ENCODE measurements at places on chromosomes 12 and 14.

- DNase-seq, result no peak
Measured at GRCh38 chr12:100567945-100568344, 5.5 kb upstream of the GAS2L3 start.

GRCh38 chr12:124640056-124640455, 72.6 kb upstream of the NCOR2 start:
- DNase-seq, result no peak

DNA sequence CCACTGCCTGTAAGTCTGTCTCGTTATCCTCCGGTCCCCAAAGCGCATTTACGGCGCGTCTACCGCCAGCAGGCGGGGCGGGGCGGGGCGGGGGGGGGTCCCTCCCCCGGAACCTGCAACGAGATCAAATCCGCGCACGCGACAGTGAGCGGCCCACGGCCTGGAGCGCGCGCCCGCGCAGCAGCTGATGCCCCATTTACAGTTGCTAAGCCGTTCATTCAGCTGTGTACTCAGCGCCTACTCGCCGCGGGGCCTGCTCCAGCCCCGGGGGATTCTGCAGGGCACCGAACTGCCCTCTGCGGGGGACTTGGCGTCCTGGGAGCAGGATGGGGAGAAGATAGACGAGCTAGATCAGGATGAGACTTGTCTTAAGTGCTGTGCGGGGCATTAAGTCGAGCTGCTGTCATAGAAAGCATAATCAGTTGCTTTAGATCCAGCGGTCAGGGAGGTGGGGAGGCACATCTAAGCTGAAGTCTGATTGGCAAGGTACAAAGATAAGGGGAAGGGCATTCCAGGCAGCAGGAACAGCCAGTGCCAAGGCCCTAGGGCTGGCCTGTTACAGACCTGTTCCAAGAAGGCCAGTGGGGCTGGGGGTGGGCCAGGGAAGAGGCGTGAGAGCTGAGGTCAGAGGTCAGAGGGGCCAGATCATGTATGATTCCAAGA, 1.4 kb upstream of the CCDC85C start:
- DNase-seq, result peak; percentile 71

DNA sequence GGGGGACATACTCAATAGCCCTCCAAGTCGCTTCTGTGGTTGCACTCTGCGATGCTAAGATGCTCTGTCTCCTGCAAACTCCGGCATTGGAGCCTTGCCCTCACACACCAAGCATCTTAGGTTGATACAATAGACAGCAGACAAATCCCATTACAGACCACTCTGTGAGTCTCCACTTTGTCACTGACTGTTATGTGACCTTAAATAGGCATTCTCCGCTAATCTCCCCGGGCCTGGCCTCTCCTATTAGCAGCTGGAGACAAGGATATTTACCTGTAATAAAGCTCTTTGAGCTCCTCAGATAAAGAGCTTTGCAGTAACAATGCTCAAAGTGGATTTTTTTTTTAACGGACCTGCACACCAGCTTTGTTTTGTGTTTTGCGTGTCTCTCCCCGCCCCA, 479.7 kb upstream of the TBX3 start:
- peak; percentile 75 for DNase-seq

- DNase-seq, result peak; percentile 45
Measured at GRCh38 chr14:75242546-75243273, 35.9 kb upstream of the FOS start.

All from cardiac muscle cell (in vitro differentiated cells and primary cell).